ENCODE measurements at places on chromosomes 5 and 9.

GRCh38 chr9:134597957-134598883 lies 43.4 kb upstream of the COL5A1 start:
- no peak for DNase-seq

DNA sequence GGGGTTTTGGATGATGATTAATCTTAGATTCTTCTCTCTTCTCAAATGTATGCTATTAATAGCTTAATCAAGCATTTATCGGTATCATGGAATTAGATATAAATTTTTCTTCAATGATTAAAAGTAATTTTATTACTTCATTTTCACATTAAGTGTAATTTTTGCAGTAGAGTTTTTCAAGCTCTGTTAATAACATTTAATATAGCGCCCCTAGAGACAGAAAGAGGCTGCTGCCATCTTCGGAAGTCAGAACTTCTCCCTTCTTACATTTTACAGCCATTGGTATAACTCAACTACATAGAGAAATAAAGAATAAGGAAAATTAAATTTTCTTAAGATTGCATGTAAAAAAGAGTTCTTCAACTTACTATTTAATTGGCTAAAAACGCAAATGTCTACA lies 540.3 kb downstream of the GABRG2 start:
- no peak for DNase-seq

DNA sequence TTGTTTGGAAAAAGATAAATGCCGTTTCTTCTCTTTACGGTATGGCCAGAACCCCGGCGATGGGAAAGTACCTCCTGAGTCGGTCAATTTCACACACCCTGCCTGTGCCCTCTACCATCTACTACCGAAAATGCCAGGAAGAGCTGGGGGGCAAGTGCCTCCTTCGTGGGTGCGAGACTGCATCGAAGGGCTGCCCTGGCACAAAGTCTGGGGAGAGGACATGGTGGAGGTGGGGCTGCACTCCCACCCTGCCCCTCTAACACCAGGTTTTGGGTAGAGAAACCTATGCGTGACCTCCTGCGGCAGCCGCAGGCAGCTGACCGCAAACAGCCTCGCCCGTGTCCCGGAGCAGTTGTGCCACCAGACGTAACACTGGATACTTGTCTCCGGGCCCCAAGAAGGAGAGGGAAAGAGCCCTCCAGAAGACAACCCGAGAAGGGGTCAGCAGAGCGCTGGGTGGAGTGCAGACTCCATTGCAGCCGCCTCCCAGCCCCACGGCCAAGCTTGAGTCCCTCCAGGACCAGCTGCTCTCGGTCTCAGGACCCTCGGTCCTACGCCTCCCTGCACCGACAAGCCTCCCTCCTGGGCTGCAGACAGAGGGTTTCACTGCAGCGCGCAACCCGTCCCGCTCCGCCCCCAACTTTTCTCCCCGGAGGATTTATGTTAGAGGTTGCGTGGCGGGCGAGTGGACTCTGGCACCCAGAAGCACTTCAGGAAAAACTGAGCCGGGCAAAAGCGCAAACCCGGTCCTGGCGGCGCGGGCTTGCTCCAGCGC lies 823 bp upstream of the PRDM6 start:
- DNase-seq: no peak

- DNase-seq: peak; percentile 44
These were observed at the start of gene AFAP1L1 for GRCh38 chr5:149271716-149272563. Gene AFAP1L1, plus strand, starts transcription at chr5:149271859. Its CDS starts 110 bp downstream, at chr5:149271969.

GRCh38 chr5:111747337-111747736 lies 9.7 kb downstream of the NREP start:
- DNase-seq: no peak

DNA sequence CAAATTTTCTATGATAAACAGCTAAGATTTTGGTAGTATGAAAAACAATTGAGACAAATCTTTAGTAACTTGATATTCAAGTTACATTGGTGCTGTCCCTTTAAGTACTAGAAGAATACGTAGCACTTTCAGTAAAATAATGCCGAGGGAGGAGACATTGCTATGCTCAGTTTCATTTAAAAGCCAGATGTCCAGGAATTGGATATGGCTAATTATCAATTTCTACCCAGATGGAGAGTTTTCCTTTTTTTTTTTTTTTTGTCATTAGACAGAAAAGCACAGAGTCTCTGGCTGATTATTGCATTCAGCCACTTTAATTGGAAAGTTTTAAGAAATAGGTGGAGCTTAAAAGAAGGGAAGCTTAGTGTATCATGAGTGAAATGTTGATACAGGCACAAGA lies 40.4 kb upstream of the APC start:
- DNase-seq: no peak

DNA sequence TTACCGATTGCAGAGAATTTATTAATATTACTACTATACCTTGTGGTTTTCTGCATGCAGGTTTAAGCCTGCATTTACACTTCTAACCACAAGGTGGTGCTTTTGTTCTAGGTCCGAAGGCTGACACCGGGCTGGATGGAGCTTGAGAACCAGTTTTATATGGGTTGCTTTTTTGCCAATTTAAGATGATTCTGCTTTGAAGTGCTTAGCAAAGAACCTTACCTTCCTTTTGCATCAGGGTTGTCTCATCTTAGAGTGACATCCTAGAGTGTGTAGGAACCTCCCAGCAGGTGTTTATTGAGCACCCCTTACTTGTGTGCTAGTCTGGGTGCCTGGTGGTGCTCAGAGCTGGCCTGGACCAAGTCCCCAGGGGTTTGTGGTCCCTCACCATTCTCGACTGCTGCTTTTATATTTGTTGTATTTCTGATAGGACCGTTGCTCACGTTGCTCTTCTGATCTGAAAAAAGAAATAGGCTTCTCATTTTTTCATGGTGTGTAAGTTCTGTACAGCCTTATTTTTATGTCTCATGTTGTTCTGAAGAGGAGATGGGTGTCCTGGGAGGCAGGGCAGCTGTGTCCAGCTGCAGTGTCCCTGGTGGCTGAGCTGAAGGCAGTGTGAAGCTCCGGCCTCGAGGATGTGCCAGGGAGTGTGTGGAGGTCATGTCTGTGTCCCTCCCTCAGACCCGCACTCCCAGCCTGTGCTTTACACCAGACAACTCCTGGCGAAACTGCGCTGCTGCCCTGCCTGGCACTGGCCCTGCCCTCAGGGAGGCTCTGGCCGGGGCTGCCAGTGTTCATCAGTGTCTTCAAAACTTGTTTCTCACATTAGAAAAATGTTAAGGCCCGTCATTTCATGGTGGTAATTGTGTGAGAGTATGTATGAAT lies 54.3 kb downstream of the EHMT1 start:
- DNase-seq: no peak

DNA sequence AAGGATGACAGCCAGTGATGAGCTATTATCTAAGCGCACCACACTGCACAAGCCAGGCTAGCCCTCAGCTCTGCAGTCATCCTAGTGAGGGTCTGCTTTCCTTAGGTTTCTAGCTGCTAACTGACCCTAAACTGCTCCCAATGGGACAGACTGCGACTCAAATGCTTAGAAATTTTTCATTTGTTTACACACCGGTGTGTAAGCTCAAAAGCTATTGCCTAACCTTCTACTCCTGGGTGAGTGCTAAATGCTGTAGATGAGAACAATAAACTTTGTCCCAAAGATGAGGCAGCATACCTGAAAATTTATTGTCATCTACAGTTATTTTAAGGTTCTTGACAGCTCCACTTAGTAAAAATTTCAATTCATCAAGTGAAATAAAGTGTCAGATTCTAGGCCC lies 311.4 kb downstream of the TMEM167A start:
- DNase-seq: no peak

DNA sequence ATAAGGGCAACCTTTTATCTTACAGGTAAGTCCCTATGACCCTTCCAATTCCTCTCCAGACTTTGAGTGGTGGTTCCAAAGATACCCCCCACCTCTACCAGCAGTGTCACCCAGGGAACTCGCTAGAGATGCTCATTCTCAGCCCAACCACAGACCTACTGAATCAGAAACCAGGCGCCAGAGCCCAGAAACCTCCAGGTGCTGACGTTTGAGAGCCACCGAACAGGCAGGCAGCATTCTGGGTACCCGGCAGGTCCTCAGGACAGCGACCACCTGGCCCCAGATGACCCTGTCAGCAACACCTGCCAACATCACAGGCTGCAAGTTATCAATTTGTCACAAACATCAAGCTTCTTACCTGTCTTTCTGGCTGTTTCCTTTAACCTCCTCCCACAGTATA lies 19.5 kb downstream of the RAPGEF1 start:
- no peak for DNase-seq

Data from head of caudate nucleus (tissue), 42 donors.